SK-N-MC (cell line): ENCODE measurements at places on chromosomes 11 and 22.

DNA sequence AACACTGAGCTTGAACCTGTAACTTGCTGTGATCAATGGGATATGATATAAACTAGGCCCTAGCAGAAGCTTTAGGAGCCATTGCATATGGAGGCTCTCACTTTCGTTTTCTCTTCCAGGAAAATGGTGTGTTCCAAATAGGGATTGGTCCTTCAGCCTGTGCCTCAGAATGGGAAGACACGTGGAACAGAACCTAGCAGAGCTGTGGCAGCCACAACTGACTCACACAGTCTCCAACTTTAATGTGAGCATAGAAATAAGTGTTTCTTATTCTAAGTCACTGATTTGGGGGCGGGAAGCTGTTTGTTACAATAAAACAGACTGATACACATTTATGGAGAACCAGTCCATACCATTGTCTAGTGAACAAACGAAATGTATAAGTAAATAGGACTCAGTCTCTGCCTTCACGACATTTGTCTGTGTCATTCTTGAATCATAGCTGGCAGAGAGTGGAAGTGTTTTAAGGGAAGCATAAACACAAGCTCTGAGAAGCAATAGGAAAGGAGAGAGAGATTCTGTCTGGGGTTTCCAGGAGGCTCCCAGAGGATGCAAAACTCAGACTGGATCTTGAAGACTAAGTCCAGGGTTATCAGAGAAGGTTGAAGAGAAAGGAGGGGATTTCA lies 97.3 kb downstream of the GALNT18 start:
- no peak for DNase-seq

DNA sequence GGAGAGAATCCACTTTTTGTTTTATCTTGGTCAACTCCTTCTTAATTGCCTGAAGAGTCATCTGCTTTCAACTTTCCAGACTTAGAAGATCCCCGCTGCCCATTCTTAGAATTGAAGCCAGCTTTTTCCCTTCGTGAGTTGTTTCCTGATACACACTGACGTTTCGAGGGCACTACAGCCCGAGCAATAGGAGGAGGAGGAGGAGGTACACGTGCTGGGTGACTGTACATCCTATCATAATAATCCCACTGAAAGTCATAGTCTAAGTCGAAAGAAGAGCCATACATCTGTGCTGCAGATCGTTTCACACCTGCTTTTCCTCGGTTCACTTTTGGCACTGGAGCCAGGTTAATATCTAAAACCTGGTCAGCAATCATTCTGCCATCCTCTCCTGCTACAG lies 606.1 kb downstream of the DLG2 start:
- DNase-seq, result no peak

GRCh38 chr22:22897091-22897490 lies 9.5 kb downstream of the IGLL5 start:
- no peak for DNase-seq

DNA sequence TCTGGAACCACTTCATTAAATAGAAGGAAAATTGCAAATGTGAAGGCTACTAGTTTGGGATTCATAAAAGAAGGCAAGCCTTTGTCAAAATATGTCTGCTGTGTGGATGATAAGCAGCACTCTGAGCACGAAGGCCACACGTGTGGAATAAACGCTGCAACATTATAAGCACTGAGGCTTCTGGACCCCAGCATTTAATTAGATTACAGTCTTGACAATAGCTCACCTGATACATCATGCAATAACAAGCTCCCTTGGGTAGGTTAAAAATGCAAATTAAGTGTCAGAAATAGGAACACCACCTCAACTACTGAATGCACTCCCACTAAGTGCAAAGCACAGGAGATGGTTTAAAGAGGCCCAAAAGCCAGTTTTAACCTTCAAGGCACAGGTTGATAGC lies 179.3 kb downstream of the LARGE1 start:
- no peak for DNase-seq

DNA sequence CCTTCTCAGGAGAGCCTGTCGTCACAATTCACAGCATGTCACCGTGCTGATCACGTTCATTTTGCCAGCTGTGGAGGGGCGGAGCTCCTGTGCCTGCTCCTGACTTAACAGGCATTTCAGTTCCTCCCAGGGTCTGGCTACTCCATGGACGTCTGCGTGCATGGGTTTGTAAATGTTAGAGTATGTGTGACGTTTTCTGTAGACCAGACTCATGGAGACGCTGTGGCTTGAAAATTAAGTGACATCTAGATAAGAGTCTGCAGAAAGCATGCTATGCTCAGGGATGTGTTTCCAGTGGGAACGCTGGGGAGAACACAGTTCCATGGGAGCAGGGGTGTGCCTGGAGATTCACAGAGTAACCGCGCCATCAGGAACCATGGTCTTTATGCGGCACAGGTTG lies 804.0 kb downstream of the TBC1D22A start:
- no peak for DNase-seq

GRCh38 chr11:80635178-80635577 lies 1194.3 kb upstream of the TENM4 start:
- no peak for DNase-seq

- no peak for DNase-seq
These were observed 39.2 kb downstream of the BRD1 start for GRCh38 chr22:49788504-49788903.

GRCh38 chr22:39954584-39955055 lies 5.6 kb upstream of the TMA7B start:
- peak; percentile 14 for DNase-seq

DNA sequence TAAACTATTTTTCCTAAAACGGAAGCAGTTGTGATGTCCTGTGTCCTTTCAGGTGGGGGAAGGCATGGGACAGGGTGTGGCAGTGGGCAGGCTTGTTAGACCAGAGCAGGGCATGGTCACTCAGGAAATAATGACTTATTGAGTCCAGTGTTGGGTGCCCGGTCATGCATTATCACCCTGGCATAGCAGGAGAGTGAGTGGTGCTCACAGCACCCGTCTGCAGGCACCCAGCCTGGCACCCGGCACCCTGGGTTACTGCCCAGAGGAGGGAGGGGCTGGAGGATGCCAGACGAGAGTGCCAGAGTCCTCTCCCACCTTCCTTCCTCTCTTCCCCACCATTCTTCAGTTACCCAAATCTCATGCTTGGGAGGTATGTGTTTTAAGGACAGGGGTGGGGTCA lies 59.1 kb downstream of the ST3GAL4 start:
- DNase-seq, result no peak

DNA sequence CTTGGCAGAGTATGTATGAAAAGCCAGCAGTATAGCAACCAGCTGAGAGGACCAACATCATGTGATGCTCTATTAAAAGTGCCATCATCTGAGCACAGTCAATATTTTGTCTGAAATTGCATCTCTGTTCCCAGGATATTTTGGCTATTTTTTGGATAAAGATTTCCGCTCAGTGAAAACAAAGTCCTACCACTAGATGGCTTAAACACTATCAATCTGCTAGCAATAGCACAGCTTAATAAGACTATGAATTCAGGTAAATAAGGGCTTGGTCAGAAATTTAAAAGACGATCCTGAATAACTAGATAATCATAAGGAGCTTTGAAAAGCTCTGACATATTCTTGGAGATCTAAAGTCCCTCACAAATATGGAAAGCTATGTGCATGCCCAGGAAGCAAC lies 74.4 kb downstream of the MS4A13 start:
- DNase-seq, result no peak

GRCh38 chr11:70476669-70477068 lies 78.3 kb downstream of the CTTN start:
- no peak for DNase-seq

DNA sequence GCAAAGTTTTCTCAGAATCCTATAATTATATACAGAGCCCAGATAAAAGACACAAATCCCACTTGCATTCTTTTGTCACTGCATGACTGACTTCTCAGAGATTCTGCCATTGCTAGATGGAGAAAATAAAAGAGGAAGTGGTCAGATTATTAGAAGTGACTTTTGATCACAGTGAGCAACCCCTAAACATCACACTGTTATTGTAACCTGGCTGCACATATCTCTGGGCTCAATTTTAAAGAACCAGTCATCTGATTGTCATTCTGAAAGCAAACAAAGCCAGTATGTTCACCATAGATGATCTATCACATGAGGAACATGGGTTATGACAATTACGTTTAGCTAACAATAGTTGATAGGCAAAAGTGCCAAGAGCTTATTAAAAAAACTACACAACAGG lies 47.8 kb downstream of the COPB1 start:
- no peak for DNase-seq

GRCh38 chr22:44678556-44679305 lies 23.3 kb upstream of the PRR5 start:
- DNase-seq, result no peak

- no peak for DNase-seq
These were observed at the start of gene PLCB3 for GRCh38 chr11:64251016-64251752. TSS of gene PLCB3 (plus strand) at chr11:64251530. CDS start at chr11:64251650, 120 bp downstream.

- no peak for DNase-seq
These were observed 5.3 kb downstream of the SLC37A2 start for GRCh38 chr11:125068368-125068767.

- no peak for DNase-seq
These were observed 37.0 kb downstream of the MUC2 start for GRCh38 chr11:1111545-1112212.

- DNase-seq, result no peak
These were observed 32.5 kb downstream of the MPPED2 start for GRCh38 chr11:30553521-30554110.

- no peak for DNase-seq
These were observed 18.1 kb downstream of the ETS1 start for GRCh38 chr11:128569291-128569690.

GRCh38 chr11:69337211-69337721 lies 43.3 kb downstream of the MYEOV start:
- no peak for DNase-seq

DNA sequence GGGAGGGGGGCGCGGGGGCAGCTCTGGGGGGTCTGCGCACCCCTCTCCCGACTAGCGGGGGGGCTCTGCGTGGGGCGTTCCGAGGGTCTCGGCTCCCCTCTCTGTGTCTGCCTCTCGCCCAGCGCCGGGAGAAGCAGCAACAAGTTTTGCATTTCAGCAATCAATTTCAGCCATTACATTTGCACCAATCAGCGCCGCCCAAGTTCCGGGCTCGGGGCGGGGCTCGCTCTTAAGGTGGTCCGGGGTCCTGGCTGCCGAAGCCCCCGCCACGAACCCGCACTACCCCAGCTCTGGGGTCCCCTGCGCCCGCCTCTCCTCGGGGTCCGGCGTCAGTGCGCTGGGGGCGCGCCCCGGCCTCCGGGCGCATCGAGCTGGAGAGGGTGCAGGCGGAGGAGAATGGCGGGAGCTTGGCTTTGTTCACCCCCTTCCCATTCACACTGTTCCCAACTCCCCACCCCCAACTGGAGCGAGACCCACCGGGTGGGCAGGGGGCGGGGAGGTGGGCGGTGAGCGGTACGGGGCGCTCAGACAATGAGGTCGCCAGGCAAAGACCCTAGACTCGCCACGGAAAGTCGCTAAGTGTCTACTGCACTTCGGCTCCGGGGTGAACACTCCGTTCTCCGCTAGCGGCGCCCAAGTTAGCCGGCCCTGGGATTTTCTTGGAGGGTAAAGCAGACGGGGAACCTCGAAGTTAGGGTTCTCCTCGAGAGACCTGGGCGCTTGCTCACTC lies at the start of gene MN1:
TSS of gene MN1 (minus strand) at position 141 of the 730 bp plus-strand sequence. CDS start 1,213 bp downstream, outside the sequence.
- no peak for DNase-seq

DNA sequence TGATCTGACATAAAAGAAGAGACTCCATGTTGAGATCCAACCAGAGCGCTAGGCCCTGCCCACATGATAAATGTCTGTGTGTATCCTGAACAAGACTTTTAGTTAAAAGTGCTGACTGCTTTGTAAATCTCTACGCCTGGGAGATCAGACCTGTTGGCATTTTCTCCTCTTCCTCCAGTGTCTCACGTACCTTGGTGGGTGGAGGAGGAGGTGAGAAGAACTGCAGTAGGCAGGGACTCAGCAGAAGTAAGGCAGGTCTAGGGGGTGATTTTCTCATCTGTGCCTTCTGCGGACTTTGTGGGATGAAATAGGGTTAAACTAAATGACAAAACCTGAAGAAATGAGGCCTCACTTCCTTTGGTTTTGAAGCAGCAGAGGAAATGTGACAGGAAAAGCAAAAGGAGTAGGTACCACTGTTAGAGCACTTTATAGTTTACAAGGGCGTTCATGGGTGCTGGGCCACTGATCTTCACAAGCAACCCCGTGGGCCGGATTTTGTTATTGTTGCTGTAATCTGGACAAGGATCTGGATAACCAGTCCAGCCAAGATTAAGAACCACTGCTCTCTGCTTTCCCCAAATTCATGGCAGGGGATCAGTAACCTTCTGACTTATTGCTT lies 36.7 kb upstream of the PLET1 start:
- DNase-seq, result no peak

- DNase-seq, result no peak
These were observed 13.7 kb downstream of the GLYATL2 start for GRCh38 chr11:58830673-58831301.

DNA sequence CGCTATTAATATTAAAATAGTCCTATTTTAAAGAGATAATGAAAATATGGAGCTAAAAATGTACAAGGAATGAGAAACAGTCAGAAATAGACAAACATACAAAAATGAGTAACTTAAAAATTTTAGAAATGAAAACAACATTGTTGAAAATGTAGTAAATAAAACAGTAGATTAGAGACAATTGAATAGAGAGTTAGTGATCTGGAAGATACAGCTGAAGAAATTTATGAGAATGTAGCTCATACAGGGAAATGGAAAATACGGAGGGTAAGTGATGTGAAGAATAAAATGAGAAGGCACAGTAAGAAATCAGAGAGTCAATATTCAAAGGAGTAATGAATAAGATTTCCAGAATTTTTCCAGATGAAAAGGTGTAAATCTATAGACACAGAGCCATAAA lies 424.8 kb downstream of the SOX6 start:
- no peak for DNase-seq

DNA sequence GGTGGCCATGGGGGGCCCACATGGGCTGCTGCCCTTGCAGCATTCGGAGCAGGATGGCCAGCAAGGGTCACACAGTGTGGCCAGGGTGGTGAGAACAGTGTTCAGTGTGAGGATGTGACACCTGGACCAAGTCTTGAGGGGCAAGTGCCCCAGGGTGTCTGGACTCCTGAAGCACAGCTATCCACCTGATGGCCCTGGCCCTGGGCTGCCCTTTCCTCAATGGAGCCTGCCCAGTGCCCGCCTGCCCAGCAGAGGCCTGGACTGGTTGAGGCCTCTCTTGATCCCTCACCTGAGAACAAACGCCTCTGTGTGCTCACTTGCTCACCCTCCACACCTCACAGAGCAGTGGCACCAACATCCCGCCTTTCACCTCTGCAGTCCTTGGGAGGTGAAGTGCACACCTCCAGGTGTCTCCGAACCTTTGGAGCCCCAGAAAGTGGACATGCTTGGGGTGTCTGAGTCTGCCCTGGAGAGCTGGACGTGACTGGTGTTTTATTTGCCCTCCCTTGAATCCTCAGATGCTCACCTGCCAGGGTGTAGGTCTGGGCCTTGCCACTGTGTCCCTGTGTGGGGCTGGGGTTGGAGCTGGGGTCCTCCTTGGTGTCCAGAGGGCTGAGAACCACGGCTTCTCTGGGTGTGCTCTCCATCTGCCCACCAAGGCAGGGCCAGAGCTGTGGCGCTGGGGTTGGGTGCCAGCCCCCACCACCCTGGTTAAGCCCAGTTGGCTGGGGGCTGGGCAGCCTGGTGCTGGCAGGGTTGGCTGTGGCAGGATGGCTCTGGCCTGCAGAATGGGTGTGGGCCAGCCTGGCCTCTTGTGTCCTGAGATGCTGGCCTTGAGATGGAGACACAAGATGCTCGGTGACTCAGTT lies 3.8 kb upstream of the MUC2 start:
- no peak for DNase-seq

GRCh38 chr22:27100789-27101188 lies 443.4 kb downstream of the MIAT start:
- no peak for DNase-seq
